HuH-7.5 (cell line): ENCODE measurements at places on chromosomes 2 and 18.

DNA sequence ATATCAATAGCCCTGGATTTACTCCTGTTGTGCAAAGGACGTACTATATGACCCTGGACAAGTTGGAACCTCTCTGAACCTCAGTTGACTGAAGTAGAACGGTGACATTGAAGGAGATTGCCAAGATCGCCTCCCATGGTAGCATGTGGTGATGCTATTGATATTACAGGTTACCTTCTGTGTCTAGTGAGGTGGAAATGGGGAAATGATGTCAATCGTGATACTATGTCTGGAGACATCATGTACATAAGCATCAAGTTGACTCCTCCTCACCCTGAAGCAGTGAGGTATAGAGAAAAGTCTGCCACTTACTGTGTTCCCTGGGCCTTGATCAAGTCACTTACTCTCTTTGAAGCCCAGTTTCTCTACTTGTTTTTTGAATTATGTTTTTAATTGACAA lies 93.9 kb downstream of the KLF7 start:
- DNase-seq = no peak

- DNase-seq = no peak
Measured at GRCh38 chr2:1967242-1968208, 223.2 kb upstream of the PXDN start.

GRCh38 chr2:189086710-189087109 lies 92.9 kb downstream of the COL5A2 start:
- no peak for DNase-seq

- DNase-seq = no peak
Measured at GRCh38 chr18:71426441-71426840, 1117.7 kb downstream of the CBLN2 start.

DNA sequence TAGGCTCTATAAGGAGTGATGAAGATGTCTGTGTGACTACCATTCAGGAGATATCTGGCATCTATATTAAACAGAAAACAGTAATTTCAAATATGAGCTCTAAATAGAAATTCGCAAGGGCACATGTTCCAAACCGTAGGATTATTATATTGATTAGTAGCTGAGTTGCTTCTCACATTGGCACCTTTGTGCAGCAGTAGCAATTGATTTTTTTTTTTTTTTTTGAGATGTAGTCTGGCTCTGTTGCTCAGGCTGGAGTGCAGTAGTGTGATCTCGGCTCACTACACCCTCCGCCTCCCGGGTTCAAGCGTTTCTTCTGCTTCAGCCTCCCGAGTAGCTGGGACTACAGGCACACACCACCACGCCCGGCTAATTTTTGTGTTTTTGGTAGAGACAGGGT lies 12.4 kb downstream of the BIRC6 start:
- DNase-seq = no peak

GRCh38 chr18:21904856-21905255 lies 164.3 kb downstream of the MIB1 start:
- no peak for DNase-seq

DNA sequence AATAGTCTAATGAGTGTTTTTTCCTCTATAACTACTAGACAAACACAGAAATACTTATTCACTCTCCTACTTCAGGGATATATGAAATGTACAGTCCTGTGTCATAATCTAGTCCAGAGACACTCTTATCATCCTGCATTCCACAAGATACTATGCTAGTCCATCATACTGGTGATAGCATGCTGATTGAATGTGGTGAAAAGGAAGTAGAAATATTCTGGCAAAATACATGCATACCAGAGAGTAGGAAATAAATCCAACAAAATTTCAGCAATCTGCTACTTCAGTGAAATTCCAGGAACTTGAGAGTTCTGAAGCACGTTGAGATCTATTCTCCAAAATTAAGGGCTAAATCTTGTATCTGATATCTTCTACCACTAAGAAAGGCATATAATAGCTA lies 353.9 kb downstream of the PID1 start:
- DNase-seq = no peak

GRCh38 chr2:119659601-119660342 lies 19.2 kb upstream of the TMEM177 start:
- DNase-seq = no peak

DNA sequence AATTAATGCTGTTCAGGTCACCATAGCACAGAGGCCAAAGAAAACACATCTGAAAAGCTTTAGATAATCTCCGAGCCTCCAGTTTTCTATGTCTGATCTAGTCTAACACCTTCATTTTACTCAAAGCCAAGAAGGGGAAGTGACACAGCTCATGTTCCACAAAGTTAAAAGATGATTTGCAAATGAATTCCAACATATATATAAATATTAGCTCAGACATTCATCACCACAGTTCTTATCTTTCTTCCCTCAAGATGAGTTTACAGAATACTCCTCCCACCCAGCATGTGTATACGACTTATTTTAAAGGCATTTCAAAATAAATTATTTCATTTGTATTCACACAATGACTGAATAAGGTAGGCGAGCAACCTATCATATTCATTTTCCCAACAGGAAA lies 82.4 kb downstream of the AAK1 start:
- no peak for DNase-seq

DNA sequence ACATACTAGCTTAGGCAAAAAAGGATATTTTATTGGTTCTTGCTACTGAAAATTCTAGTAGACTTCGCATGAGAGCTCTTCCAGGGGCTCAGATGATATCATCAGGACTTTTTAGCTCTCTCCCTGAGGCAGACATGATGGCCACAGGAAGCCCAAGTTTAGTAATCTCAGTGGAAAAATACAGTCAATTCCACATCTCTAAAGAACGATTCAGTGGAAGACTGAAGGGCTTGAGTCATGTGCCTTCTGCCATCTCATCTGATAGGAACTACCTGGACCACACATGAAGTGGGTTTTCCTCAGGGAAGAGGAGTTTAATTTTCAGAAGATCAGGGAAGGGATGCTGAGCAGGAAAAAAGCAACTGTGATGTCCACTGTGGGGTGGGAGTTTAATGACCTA lies 117.3 kb downstream of the TTC27 start:
- no peak for DNase-seq
